Osteocyte (in vitro differentiated cells): ENCODE measurements at places on chromosomes 13 and 19. TPM values are rescaled to one million over a fixed set of nuclear protein-coding genes. Genes with fewer than 3 reads are reported as not detected.

DNA sequence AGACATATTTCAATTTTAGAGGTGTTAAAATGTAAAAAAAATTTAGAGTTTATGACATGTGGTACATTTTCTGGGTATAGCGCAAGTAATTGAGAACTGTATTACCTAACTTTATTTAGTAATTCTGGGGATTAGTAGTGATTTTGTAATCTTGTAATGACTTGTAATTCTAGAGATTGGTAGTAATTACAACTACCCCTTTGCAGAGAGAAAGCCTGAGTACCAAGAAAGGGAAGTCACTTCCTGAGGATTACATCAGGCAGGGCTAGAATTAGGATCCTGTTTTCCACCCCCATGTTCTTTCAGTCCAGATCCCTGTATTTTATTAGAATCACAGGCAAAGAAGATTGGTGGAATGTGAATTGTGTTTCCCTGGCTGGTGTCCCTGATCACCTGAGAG is 274.9 kb downstream of the KCNRG start:
- DNase-seq = no peak

- peak; percentile 94 for DNase-seq
Measured at GRCh38 chr19:15555759-15556633, 47.7 kb downstream of the CYP4F22 start.

Gene CDX2
- not detected in 2 replicates for total RNA-seq

GRCh38 chr19:32181216-32181920 is 164.0 kb upstream of the ZNF507 start:
- peak; percentile 8 for DNase-seq

Gene DAND5
- not detected in 2 replicates for total RNA-seq

DNA sequence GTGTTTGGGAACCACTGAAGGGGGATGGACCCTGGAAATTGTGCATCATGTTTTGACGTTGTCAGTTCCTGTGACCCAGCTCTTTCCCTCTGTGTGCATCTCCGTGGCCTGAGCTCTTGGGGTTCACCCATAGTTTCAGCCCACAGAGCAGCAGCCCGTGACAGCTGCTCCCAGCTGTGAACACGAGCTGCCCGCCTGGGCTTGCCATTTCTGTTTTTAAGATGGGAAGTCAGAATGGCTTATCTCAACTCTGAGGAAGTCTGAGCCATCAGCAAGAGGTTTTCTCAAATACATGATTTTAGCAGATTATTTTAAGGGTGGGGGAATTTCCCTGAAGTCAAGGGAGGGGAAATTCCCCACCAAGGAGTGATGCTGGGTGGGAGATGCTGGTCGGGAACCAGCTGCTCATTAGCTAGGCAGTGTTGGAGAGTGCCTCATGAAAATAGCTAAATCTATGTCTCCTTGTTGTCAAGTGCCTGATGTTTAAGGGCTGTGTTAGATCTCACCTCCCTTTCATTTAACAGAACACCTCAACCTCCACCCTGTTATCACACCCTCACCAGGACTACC is 34.8 kb upstream of the C1QTNF9 start:
- peak; percentile 48 for DNase-seq

DNA sequence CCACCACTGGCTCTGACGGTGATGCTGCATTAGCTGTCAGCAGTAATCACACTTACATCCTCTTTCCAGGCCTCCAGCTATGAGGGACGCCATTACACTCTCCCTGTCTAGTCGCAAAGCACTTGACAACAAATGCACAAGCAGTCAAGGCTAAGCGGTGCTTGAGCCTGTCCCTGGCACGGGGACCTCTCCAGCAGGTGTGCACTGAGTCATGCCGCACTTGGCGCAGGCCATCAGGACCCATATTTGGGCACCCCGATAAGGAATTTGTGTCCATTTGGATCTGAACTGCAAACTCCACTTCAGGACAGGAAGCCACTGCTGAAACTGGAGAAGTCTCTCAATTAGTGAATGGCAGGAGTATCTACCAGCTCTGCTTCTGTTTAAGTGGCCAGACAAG is 301.9 kb upstream of the OBI1 start:
- DNase-seq = no peak

Gene MISP
- 1.1 and 1.3 TPM in 2 replicates for total RNA-seq

DNA sequence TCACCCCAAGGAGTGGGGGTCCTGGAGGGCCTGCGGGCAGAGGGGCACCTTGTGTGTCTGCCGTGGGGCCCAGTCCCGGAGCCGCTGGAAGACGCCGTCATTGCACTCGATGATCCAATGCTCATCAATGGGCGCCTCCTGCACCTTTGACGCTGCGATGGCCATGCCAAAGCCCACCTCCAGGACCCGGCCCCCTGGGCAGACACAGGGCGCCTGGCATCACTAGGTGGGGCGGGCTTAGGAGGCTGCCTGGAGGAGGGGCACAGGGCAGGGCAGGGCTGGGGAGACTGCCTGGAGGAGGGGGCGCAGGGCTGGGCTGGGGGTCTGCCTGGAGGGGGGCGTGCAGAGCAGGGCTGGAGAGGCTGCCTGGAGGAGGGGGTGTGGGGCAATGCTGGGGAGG is 1.6 kb downstream of the GAMT start:
- DNase-seq = no peak

DNA sequence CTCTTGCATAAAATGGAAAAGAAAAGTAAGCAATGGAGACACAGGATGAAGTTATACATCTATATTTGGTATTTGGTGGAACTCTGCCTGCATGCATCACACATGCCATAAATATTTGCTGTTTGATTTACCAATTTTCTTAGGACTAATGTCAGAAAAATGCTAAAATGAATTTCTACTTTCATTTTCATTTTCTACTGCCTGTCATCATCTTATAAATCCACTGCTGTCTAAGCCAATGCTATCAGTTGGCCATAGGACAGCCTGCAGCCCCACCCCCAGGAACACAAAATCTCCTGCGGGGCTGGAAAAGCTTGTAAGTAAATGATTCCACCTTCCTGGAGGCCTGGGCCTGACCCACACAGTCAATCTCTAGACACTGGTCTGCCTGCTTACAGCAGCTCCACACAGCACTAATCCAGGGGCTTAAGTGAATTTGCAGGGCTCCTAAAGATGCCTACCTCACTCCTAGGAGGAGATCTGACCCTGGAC is 122.0 kb downstream of the ENOX1 start:
- DNase-seq = no peak

Gene LGALS13
- total RNA-seq = not detected in 2 replicates

DNA sequence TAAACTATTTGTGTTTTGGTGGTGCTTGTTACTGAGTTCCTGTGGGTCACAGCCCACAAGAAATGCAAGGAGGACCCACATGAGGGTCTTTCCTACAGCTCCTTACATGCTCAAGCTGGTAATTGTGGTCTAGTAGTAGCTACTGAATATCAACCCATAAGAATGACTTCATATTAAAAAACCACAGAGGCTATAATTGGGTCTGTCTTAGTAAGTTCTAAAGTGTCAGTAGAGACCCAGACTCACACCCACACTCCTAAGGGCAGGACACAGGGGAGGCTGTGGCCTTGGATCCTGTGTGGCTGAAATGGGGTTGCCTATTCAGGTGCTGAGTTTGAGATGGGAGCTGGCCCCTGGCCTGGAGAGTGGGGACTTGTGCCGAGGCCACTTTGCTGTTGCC is 19.6 kb downstream of the TFDP1 start:
- DNase-seq = no peak

Gene FCHO1
- 0.56 and 1.0 TPM in 2 replicates for total RNA-seq

DNA sequence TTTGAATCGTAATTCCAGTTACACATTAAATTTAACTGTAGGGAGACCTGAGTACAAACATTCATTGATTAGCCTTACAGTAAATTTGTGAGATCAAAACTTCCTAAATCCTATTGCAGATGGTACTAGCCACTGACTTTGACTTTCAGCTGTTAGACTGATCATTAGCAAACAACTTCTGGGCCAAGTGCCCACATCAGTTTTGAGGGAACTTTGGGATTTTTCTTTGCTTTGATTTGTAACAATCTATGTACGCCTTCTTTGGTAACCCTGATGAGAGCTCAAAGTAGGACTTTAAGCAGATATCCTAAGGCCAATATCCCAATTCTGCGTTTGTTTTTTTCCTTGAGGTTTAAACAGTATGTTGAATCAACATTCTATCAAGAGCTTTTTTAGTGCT is 131.5 kb downstream of the DLEU7 start:
- no peak for DNase-seq

Gene SHISA7
- total RNA-seq = not detected in 2 replicates

Gene ZNF667
- not detected in 2 replicates for total RNA-seq

DNA sequence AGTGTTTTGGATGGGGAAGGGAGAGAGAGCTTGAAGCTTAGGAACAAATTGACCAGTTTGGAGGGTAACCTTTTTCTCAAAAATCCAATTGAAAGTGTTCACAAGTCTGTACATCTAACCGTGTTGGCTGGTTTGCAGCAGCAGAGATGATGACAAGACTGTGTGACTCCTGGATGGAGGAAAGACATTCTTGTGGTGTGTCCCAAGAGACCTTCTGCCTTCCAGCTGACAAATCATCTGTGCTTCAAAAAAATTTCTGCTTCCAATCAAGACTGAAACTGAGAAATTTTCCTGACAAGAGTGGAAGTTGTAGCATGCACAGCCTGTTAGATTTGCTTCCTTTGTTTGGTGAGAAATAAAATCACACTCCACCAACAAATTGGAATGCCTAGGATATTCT is 56.2 kb downstream of the LACC1 start:
- DNase-seq = no peak

DNA sequence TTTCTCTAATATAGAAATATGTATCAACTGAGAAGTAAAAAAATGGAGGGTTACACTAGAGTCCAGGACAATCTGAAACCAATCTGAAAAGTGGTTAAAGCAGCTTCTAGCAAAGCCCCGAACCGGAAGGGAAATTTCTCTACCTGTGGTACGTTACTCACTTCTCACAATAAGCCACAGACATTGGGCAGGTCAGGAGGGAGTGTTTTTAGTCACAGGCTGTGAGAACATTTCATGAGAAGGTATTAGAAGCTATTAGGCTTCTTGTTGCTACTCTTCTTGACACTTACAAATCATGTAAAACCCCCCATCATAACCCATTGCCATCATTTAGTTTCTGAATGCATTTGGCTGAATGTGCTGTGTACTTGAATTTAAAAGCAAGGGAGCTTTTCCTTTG is 120.9 kb downstream of the NUFIP1 start:
- DNase-seq = no peak

Gene STARD13
- 64.8 and 72.0 TPM in 2 replicates for total RNA-seq

GRCh38 chr13:46182491-46182877 is 507 bp upstream of the LCP1 start:
- DNase-seq = no peak

DNA sequence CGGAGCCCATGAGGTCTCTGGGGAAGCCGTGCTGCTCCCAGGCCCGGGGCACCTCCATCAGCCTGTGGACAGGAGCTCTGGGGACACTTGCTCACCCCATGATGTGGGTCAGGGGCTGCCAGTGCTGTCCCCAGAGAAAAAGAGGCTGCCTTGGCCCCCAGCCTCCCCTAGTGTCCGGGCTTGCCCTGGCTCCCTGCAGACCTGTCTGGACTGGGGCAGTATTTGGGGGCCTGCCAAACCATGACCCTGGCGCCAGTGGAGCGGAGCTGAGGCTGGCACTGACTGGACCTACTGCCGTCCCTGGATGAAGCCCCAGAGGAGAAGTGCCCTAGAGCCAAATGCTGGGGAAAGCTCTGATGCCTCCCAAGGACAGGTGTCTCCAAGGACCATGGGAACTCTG is 30.4 kb downstream of the ELAVL1 start:
- no peak for DNase-seq

DNA sequence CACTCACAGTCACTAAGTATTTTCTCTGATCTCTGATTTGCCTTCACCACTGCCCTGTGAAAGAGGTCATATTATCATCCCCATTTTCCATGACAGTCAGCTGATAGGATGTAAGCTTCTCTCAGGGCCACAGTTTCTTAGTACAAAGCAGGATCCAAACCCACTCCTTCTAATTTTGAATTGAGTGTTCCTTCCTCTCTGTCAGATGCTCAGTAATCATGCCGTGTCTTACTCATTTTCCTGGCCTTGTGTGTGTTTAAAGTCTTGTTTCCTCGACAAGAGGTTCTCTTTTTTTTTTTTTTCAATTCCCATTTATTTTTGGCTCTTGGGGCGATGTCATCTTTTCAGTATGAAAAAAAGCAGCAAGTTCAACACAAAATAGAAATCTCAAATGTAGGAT is 72.3 kb downstream of the NAA16 start:
- DNase-seq = no peak

DNA sequence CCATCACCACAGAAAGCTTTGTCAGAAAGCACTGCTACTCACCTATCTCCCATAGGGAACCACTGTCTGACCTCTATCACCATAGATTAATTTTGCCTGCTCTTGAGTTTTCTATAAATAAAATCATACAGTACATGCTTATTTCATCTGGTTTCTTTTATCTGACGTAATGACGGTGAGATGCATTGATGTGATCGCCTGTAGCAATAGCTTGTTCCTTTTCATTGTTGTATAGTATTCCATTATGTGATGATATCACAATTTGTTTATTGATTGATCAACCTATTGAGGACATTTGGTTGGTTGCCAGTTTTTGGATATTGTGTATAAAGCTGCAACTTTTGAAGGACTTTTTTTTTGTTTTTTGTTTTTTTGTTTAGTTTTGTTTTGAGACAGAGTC is 51.9 kb upstream of the ADGRE1 start:
- no peak for DNase-seq

Gene CPB2
- not detected in 2 replicates for total RNA-seq

Gene TEX101
- total RNA-seq = not detected in 2 replicates

- DNase-seq = no peak
Measured at GRCh38 chr19:17879466-17879865, 7.7 kb downstream of the SLC5A5 start.

DNA sequence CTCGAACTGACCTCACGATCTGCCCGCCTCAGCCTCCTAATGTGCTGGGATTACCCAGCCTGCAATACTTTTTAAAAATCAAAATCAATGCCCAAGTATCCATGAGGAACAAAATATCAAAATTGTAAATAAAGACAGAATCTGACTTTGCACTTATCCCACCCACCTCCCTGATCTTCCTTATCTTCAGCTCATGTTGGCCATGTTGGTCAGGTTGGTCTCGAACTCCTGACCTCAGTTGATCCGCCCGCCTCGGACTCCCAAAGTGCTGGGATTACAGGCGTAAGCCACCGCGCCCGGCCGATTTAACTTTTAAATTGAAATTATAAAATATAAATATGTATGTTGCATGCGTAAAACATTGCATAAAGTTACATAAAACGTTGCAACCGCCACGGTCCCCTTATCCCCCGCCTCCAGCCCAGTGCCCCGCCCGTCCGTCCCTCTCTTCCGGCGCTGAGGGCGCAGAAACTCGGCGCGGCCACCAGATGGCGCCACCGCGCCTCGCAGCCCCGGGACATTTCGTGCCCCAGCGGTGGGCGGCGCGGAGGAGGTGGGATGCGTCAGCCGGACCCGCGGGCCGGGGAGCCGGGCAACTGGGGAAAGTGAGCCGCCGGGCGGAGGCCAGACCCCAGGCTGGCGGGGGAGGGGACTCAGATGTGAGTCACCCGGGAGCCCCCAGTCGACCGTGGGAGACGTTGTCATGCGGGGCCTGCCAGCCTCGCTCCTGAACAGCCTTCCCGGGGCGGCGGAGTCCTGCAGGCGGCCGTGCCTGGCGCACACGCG is 1.5 kb upstream of the GADD45B start:
- DNase-seq = peak; percentile 97

Gene ENOX1
- 5.9 and 6.9 TPM in 2 replicates for total RNA-seq

DNA sequence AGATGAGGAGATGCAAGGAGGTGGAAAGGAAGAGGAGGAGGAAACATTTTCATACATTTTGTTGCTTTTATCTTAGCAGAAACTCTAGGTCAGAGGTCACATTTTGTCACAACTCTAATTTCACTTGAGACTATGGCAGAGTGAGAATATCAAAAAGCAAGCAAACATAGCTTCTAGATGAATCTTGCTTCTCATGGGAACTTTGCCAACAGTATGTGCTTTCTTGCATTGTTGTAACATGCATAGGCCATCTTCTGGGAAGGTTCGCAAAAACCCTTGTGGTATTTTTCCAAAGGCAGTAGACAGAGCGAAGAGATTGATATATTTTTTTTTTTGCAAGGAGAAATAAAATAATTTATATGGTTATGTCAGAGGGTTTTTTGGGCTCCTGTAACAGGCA is 291.3 kb downstream of the MTUS2 start:
- no peak for DNase-seq
